ENCODE measurements at places on chromosomes 7 and 10.
A peak's percentile ranks its signal among the peaks of the same experiment; 100 is the strongest.

DNA sequence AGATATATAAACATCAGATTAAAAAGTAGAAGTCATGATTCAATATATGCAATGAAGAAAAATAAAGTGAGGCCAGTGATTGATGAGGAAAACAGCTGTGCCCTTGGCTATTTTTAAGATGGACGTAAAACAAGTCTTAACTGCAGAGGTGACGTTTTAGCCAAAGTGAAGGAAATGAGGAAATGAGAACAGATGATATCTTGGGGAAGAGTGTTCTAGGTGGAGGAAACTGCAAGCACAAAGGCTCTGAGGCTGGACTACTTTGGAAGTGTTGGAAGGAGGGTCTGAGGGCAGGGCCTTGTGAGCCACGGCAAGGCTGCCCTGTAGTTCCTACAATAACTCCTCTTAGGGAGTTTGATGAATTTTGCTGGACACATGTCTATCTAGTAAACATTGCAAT lies 140.5 kb upstream of the AKR1E2 start:
- DNase-seq = no peak

- DNase-seq = peak; percentile 43
Measured at GRCh38 chr10:16809074-16809718, 8.0 kb downstream of the RSU1 start.

DNA sequence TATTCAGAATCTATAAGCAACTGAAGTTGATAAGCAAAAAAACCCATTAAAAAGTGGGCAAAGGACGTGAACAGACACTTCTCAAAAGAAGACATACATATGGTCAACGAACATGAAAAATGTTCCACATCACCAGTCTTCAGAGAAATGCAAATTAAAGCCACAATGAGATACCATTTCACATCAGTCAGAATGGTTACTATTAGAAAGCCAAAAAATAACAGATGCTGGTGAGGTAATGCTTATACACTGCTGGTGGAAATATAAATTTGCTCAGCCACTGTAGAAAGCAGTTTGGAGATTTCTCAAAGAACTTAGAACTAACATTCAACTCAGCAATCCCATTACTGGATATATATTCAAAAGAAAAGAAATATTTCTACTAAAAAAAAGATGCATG lies 332.8 kb upstream of the PLXDC2 start:
- DNase-seq = no peak

DNA sequence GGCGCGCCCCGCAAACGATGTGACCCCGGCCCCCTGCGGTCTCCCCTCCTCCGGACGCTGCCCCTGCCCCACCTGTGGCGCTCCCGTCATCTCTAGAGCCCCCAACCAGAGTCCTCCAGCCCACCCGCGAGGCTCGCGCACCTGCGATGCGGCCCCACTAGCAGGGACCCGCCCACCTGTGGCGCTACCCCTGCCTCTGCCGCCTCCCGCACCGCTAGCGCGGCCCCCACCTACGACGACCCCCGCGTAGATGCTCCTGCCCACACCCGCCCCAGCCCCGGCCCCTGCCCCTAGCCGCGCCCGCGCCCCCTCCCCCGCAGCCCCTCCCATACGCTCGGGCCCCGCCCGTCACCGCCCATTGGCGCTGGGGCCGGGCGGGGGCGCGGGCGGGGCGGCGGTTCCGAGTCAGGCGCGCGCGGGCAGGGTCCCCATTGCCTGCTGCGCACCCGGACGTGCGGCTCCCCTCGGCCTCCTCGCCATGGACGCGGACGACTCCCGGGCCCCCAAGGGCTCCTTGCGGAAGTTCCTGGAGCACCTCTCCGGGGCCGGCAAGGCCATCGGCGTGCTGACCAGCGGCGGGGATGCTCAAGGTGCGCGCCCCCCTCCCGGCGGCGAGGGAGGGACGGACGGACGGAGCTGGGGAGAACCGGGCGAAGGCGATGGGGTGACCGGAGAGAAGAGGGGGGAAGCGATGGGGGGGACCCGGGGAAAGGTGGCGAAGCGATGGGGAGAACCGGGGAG lies at the start of gene PFKP:
PFKP (plus strand) TSS at position 431 of the 741 bp plus-strand sequence; CDS start at position 479, 48 bp downstream.
- DNase-seq = peak; percentile 46

- no peak for DNase-seq
Measured at GRCh38 chr10:71597821-71598498, 121.6 kb downstream of the C10orf105 start.

GRCh38 chr7:24870766-24871165 lies 109.2 kb downstream of the OSBPL3 start:
- DNase-seq = peak; percentile 36

DNA sequence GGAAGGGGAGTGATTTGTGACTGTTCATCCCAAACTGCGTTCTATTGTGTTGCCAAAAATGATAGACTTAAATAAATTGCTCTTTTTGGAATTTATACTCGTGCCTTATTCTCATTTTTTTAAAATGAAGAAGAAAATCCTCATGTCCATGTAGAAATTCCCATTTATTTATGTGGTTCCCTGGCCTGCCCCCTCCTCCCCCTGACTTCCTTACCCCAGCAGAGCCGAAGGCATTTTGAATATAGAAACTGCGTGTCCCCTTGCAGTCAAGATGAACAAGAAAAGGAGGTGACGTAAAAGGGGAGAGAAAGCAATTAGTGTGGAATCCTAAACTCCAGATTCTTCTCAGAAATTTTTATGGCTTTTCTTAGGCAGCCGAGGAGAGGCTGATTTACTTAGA lies 126.1 kb downstream of the FAM204A start:
- DNase-seq = no peak

DNA sequence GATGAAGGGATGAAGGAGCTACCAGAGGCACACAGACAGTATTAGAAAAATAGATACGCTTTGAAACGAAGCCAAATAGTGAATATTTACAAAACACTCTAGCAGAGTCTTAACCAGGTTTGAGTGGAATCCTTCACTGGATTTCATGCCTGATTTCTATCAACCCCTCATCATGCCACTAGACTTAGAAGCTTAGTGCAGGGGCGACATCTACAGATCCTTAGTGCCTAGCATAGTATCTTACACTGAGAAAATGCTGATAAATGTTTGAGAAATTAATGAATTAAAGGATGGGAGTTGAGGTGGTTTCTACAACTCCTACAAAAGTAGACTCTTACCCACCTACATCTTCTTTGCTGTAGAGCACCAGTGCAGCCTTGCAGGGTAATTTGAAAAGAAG lies 54.7 kb upstream of the CCNJ start:
- DNase-seq = no peak

DNA sequence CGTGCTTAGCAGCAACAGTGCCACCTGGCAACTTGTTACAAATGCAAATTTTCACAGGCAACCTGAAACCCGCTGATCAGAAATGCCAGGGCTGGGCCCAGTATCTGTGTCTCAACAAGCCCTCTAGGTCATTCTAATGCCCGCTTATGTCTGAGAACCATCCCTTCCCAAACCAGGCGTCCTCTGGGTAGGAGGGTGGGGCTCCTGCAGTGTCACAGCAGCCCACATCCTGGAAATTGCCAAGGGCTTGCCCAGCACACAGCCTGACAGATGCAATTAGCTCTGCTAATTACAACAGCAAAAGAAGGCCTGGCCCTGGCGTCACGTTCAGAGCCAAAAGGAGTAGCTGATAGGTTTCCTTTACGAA lies 15.9 kb downstream of the ITPRIP start:
- DNase-seq = no peak

DNA sequence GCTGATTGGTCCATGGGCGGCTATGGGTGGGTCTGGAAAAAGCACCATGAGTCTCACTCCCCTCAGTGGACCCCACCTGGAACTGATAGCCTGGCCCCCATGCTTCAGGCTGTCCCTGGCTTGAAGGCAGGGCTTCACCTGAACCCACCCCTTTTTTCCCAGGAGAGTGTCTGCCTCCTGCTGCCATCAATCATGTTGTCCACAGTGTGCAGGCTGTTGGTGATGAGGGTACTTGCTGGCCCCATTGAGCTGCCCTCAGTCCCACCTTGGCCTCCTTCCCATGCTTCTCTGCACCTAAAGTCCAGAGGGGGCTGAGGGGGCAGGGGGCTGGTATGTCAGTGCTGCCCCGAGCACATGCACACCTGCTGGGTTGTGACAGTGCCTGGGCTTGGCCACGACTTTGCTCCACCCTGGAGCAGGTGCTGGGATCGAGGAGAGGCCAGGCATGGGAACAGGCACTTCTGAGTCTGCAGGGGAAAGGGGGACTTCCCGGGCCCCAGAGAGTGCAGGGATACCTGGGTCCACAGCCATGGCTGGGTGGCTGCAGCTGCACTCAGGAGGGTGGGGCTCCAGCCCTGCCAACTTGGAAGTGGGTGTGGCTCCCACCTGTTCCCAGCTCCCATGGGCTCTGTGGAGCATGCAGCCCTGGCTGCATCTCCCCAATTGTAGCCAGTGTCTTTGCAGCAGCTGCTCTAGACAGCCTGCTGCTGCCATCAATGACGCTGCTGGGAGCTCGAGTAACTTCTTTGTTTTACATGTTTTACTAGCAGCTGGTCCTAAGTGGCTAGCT lies 56.9 kb downstream of the ADK start:
- DNase-seq = no peak

GRCh38 chr10:103889121-103889720 lies 28.8 kb downstream of the STN1 start:
- DNase-seq = no peak

DNA sequence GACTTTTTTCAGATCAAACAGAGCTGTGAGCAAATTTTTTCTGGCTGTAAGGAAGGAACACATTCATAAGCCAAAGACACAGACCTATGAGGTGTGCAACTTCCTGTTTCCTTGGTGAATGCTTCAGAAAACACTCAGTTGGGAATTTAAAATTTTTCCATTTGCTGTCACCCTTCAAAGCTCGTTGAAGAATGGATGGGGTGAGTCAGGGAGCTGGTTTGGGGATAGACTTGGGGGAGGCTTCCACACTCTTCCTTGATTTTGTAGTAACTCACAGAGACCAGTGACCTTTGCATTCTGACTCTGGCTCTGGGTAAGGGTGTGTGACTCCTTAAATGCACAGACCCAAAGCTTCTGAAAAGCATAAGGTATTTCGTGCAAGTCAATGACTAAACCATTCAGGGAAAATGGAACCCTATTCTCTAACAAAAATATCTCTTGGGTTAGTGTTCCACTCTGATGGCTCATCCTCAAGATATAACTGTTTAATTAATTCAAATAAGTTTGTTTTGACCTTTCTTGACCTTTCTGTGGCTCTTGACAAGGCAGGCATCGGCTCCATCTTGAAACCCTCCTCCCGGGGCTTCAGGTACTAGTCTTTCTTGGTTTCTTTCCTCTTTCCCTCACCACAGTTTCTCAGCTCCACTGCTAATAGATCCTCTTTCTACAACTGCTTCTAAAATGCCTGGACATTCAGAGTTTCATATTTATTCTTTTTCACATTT lies 227.8 kb upstream of the INHBA start:
- DNase-seq = peak; percentile 66

- no peak for DNase-seq
Measured at GRCh38 chr10:88370713-88371112, 212.4 kb downstream of the RNLS start.

DNA sequence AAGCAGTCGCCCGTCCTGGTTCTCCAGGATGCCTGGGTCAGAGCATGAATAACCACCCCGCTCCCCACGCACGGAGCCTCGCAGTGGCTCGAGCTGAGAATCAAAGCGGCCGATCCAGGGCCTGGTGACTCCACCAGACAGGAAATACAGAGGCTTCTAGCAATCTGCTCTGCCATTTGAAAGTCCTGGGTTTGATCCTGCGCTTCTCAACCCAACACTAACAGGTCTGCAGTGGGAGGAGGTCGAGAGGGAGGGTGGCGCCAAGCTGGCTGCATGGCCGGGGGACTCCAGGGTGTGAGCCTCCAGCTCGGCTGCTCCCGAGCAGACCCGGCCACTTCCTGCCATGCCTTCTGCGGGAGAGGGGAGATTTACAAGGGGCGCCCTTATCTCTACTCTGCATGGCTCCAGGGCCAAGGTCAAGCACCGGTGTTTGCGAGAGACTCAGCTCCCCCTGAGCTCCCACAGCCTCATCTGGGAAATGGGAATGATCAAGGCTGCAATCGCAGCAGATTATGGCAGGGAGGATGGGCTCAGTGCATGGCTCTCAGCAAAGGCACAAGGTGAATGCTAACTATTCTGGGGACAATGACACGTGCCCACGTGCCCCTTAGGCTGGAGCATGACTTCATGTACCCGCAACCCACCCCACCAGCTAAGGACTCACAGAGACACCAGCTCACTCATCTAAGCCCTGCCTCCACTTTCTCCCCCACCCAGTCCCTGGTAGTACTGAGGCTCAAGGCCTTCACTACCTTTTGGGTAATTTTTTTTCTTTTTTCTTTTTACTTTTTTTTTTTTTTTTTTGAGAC lies 73.9 kb upstream of the TNRC18 start:
- no peak for DNase-seq

DNA sequence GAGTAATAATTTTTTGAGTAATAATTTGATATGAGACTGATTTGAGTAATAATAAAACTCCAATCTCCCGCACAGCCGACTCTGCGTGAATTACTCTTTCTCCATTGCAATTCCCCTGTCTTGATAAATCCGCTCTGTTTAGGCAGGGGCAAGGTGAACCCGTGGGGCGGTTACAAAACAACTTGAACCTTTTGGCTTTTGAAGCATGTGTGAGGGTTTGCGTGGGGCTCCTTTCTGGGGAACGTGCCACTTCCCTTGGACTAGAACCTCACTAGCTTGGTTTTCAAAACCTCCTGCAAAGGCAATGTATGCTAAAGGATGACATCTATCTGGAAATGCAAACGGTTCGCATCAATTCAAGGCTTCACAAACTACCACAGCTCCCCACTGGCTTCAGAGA lies 1.5 kb downstream of the CRPPA start:
- DNase-seq = no peak

DNA sequence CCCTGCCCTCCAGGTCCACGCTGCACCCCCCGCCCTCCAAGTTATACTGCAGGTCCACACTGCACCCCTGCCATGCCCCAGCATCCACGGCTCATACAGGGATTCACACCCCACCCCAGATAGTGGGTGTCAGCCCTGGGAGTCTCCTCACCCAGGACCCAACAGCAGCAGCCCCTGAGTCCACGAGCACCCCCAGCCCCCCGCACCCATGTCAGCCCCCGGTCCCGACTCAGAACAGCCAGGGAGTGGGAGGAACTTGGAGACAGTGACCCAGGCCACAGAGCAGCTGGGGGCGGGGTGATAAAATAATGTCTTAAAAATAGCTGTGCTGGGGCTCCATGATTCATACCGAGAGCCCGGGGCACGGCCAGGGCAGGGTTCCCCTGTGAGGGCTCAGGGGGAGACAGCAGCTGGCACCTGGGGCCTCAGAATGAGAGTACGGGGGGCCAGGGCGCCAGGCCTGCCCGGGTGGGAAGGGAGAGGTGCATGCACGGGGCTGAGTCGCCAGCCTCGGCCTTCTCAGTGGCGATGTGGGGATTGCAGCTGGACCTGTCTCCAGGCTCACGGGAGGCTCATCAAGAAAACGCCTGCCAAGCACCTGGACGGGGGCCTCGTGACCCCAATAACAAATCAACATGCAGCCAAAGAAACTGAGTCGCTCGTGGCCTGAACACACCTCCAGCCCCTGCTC lies 29.8 kb downstream of the ADAP1 start:
- peak; percentile 53 for DNase-seq

DNA sequence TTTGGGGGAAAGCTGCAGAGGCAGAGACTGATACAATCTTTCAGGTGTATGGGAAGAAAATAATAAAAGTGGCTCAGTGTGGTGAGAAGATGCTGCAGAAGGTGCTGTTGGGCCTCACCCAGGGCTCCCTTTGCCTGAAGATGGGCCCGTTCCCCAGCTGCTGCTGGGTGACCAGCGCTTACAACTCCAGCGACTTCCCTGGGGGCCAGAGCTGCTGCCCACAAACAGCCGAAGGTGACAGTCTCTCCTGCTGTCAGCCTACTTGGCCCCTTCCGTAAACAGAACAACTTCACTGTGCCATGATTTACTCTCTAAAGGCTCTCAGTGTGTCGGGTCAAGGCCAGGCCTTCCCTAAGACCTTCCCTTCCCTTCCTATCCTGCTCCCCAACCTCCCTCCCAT lies 93.6 kb upstream of the PCBD1 start:
- DNase-seq = no peak

All from EH (cell line).